Ascending aorta (tissue), 2 donors: ENCODE measurements at places on chromosomes 1 and 21. TPM values are rescaled to one million over a fixed set of nuclear protein-coding genes. Genes with fewer than 3 reads are reported as not detected.

- H3K36me3 ChIP-seq: no peaks in the 10 kb centered on the region
- no peak overlapping the region for H3K27ac ChIP-seq
- no peaks in the 10 kb centered on the region for H3K27me3 ChIP-seq
- H3K4me1 ChIP-seq: no peaks in the 10 kb centered on the region
Measured at GRCh38 chr1:110248746-110249145, 38.6 kb downstream of the KCNC4 start.

DNA sequence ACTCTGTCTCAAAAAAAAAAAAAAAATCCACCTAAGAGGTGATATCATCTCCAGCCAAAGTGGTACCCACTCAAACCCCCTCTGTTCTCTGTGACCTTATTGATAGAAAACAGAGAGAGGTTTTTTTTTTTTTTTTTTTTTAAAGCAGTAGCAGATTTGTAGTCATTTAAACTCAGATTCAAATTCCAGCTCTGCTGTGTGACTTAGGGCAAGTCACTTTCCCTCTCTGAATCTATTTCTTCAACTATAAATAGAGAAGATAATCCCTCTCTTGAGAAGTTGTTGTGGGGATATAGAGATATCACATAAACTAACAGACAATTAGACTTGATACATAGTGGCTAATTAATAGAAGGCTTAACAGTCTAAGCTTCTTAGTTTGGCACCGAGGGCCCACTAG, 48.4 kb downstream of the NKAIN1 start:
- no peak overlapping the region for H3K27ac ChIP-seq
- H3K4me1 ChIP-seq: no peaks in the 10 kb centered on the region
- no peaks in the 10 kb centered on the region for H3K36me3 ChIP-seq
- H3K27me3 ChIP-seq: no peaks in the 10 kb centered on the region
- H3K4me3 ChIP-seq: no peak overlapping the region

GRCh38 chr1:150890033-150890416, 3.1 kb downstream of the CTXND2 start:
- H3K4me3 ChIP-seq: no peak overlapping the region
- DNase-seq: no peak
- H3K36me3 ChIP-seq: no peaks in the 10 kb centered on the region
- no peaks in the 10 kb centered on the region for H3K4me1 ChIP-seq
- no peaks in the 10 kb centered on the region for H3K27me3 ChIP-seq

DNA sequence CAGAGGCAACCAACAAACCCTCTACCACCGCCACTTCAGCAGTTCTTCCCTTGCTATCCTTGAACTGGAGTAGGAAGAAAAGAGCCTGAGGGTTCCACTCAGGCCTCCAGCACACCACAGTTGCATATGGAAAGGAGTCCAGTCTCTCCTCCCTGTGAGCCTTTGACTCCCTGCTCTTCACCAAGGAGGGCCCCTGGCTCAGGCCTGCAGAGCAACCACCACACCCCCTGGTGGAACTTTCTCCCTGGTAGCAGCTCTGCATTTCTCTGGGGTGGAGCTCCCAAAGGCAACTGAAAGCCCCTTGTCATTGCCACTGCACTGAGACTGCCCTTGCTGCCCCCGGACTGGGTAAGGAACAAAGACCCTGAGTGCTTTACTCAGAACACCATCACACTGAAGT, 1021.5 kb upstream of the ADGRL2 start:
- no peak overlapping the region for H3K4me3 ChIP-seq
- no peak for DNase-seq
- no peaks in the 10 kb centered on the region for H3K36me3 ChIP-seq
- no peaks in the 10 kb centered on the region for H3K27me3 ChIP-seq

ELAVL4 gene
- total RNA-seq: not detected
